ENCODE measurements at places on chromosomes 6 and 20.

DNA sequence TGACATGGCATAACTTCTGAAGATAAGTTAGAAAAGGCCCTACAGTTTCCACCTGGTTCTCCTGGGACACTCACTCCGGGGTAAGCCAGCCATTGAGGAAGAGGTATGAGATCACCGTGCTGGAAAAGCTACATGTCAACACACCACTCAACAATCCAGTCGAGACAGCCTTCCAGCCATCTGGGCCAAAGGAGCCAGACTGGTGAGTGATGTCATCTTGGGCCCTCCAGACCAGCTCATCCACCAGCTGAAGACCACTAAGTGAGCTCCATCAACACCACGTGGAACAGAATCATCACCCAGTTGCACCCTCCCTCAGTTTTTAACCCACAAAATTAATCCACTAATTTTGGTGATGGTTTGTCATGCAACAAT lies 32.3 kb upstream of the RSPO4 start:
- no peak for DNase-seq

- DNase-seq = no peak
Measured at GRCh38 chr6:118963003-118963402, 28.0 kb upstream of the MCM9 start.

DNA sequence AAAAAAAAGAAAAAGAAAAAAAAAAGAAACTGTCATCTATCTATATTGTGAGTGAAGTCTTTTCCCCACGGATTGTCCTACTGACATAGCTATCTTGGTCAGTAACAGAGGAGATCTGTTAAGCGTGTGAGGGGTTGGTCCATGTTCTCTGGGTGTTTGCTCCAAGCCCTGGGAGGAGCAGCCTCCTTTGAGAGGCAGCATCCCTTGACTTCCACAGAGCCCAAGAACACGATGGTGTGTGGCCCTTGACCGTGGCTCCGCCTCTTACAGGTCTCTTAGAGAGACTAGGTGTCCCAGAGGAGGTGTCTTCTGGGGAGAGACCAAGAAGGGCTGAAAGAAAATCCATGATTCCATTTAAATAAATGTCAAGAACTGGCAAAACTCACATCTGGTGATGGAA lies 60.1 kb upstream of the GTSF1L start:
- DNase-seq = no peak

GRCh38 chr6:109239160-109239559 lies 143.1 kb downstream of the CD164 start:
- DNase-seq = no peak

- no peak for DNase-seq
Measured at GRCh38 chr6:160750276-160750689, 48.2 kb downstream of the PLG start.

GRCh38 chr6:17610835-17611234 lies 10.7 kb downstream of the FAM8A1 start:
- no peak for DNase-seq

DNA sequence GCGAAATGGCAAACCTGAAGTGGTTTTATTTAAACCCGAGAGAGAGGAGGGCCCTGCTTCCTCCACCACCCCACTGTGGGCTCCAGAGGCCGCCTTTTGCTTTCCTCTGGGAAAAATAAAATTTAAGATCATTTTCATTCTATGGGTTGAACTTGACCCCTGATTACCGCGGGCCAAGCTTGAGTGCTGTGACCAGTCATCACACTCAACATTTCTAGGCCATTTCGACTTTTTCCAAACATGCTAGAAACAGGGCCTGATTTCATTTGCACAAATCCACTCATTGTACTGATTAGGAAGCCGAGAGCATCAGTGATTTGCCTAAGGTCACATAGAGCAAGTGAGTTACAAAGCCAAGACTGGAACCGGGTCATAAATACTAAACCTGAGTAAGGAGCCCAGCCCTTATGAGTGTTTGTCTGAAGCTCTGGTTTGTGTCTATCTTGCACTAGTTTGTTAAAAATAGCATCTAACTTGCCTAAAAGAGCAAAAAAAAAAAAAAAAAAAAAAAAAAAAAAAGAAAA lies 179.7 kb downstream of the DLL1 start:
- DNase-seq = no peak

DNA sequence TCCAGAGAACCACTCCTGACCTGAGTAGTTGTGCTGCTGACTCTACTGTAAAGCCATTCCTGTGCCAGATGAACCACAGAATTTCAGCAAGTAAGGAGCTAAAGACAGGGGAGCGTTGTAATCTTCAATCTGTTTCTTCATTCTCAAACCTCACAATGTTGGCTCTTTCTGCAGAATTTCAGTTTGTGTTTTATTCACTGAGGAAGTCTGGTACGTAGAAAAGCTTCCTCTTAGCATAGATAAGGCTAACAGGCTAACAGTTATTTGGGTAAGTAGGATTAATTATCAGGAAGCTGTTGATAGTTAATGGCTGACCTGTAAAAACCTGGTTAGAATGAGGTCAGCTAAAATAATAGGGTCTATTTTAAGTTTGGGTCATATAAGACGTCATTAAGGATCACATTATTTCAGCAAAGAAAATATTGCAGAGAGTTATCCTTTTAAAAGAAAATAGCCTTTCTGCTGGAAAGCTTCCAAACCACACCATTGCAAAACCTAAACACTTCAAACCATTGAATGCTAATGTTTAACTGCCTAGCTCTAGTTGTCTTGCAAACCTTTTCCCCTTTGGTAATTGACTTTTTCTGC lies 14.1 kb upstream of the TENT5A start:
- no peak for DNase-seq

GRCh38 chr6:159904497-159904911 lies 13.7 kb downstream of the MAS1 start:
- DNase-seq = no peak

DNA sequence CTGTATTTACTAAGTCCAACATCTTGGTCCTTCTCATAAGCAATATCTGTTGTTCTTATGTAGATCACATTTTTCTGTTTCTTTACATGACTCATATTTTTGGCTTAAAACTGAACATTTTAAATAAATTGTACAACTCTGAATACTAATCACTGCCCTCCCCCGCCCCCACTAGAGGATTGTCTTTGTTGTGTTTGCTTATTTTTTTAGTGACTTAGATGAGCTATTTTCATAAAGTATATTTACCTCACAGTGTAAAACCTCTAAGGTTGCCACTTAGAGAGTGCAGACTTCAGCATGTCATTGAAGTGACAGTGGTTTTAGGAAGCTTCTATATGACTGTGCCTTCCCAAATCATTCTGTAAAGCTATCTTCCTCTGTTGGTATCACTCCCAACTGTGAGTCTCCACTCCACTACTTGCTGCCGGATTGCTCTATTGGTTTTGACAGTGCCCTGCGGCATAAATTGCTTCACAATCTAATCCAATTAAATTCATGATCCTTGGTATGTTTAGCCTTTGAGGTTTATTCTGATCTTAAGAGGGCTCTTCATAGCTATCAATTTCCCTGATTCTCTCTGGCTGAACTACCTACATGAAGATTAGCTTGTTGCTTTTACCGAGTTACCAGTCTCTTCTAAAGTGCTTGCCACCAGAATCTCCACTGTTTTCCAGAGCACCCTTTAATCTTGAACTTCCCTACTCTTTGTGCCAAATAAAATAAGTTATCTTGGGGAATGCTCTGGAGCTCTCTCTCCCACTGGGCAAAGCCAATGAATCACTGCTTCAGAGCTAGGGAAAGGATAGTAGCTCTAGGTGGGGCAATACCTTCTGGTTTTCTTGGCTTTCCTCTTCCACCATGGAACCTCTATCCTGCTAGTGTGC lies 33.0 kb downstream of the SPTLC3 start:
- DNase-seq = no peak

DNA sequence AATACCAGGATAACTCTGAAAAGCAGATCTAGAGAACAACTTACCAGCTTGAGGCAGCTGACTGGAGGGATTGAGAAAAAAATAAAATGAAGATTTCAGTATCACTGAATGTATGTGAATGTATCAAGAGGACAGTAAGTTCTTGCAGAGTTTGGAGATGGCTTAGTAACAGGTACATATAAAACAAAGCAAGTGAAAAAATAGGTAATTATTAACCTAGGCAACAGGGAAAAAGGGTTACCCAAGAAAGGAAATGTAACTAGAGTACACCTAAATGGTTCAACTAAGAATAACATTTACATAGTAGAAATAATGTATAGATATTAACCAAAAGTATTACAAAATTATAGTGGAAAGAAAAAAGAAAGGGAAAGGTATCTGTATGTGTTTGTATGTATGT lies 67.3 kb downstream of the NRSN1 start:
- no peak for DNase-seq

- DNase-seq = no peak
Measured at GRCh38 chr6:148700741-148701311, 46.0 kb upstream of the UST start.

DNA sequence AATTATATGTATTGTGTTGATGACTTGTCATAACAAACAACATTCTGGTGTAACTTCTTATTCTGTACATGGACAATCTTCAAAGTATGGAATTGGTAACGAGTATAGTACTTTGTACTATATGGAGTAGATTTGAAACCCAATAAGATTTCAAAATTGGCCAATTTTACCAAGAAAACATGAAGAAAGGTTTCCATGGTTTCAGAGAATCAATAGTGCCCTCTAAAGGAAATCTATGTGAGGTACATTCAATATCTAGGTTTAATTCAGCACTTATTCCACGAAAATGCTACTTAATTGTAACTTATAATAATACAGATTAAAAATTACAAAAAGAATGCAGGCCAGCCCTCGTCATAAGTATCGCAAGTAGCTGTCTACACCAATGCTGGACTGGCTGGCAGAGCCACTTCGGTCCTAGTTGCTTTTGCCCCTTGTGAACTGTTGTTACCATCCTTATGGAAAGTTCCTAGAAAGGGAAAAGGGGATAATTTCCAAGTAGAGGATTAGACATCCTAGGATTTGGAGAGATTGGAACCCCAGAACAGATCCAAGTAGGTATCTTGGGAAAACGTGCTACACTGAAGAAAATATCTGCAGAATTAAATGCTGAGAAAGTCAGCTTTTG lies 70.9 kb downstream of the LCA5 start:
- DNase-seq = no peak

- DNase-seq = no peak
Measured at GRCh38 chr6:25052181-25052580, 116.4 kb upstream of the RIPOR2 start.
